Panc1 (cell line): ENCODE measurements at places on chromosomes 16 and 17.

DNA sequence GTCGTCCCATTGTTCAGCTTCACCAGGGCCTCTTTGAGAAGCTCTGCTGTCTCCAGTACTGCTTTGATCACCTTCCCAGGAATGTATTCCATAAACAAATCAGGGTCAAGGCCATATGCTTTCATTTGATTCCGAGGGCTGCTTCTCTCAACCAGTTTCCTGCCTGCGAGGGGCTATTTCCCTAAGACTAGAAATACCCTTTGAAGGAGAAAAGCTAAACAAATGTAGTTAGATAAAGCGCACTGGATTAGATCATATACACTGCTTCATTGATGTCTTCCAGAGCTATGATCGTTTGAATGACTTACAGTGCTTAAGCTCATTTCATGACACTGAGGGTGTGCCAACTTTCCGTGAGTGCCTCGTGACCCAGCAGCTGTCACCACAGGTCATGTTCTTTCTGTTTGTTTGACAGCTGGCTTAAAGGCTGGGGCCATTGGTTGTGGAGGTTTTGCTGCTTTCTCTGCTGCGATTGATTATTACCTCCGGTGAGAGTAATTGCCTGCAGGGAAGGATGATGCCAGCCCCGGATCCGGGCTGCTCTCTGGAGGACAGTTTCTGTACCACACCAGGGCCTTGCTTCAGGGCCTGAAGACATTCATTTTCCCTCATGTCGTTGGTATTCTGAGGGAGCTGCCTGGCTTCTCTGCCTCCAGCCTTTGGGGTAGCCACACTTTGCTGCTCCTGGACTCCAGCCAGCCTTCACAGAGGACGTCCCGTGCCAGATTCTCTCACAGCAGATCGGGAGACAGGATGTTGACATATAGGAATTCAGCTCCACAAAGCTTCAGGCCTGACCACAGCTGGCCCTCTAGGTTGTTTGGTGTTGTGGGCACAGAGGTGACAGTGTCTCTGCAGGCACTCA, 3.9 kb downstream of the TIMM22 start:
- DNase-seq: no peak

GRCh38 chr17:12634789-12635414, 30.8 kb upstream of the MYOCD start:
- DNase-seq: no peak

GRCh38 chr17:10031606-10032005, 126.5 kb upstream of the RCVRN start:
- no peak for DNase-seq

GRCh38 chr16:12627394-12627793, 176.3 kb downstream of the CPPED1 start:
- DNase-seq: no peak

DNA sequence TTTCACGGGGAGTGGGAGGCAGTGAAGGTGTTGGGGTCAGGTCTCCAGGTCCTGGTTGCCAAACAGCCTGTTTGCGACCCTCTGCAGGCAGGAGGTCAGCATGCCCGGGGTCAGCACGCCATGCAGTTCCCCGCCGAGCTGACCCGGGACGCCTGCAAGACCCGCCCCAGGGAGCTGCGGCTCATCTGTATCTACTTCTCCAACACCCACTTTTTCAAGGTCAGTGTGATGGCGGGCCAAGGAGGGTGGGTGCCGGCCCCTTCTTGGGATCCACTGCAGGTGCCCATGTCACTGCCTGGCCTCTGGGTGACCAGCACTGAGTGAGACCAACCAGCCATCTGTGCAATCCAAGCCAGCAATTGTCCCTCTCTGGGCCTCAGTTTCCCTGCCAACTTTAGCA, 21.3 kb downstream of the ADGRG5 start:
- DNase-seq: no peak

- DNase-seq: no peak
These were observed 1.5 kb upstream of the SBK1 start for GRCh38 chr16:28290859-28291254.

DNA sequence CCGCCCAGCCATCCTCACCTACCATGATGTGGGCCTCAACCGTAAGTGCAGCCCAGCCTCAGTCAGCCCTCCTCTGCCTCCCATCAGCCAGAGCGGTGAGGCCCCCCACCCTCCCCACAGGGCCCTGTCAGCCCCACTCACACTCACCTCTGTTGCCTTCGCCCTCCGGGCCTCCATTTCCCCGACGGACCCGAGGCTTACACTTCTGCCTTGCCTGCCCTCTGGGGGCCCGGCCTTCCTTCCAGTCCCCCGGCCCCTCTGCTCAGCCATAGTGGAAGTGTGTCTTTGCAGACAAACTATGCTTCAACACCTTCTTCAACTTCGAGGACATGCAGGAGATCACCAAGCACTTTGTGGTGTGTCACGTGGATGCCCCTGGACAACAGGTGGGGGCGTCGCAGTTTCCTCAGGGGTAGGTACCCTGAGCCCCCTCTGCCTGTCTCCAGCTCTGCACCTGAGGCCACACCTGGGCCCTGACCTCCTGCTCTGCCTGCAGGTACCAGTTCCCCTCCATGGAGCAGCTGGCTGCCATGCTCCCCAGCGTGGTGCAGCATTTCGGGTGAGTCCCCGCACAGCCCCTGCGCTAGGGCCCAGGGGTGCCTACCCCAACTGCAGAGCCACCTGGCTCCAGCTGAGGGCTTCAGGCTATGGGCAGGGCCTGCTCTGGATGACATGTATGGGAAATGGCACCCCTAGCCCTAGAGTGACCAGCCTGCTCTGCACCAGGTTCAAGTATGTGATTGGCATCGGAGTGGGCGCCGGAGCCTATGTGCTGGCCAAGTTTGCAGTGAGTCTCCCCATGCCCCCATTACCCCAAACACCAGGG, 4.1 kb downstream of the NDRG4 start:
- DNase-seq: no peak

DNA sequence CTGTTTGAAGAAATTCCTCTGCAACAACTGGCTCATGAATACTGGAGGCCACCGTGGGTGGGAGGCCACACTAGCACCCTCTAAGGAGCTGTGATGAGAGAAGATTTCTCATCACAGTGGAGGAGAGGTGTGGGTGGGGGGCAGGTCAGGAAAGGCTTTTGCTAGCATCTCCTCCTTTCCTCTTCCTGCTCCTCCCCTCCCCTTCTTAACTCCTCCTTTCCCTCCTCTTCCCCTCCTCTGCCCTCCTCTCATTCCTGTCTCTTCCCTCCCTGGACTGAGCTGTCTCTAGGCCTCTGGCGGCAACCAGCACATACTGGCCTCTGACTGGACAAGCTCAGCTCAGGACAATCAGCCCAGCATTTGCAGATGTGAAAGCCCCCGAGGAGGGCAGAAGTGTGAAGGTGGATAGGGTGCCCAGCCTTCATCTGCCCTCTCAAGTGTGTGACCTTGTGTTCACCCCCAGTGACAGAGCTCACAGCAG, 19.0 kb upstream of the LHX1 start:
- DNase-seq: no peak

DNA sequence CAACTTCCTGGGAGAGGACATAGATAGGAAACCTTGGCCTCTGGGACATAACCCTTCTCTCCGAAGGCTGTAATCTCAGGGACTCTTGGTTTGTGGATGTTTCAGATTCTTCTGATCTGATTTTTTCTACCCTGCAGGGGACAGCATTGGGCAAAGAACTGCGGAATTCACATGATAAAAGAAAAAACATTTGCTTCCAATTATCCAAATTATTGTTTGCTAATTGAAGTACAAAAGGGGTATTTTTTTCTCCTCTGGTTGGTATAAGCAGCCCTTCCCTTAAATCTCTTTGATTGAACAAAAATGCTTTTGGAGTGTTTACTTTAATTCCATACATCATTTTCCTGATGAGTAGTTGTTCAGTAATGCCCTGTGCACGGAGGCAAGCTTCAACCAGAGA, 251.7 kb upstream of the IRX3 start:
- no peak for DNase-seq

- no peak for DNase-seq
These were observed 2.8 kb downstream of the PRKAR1A start for GRCh38 chr17:68514831-68515635.

GRCh38 chr17:1009229-1010085, 12.5 kb downstream of the TIMM22 start:
- no peak for DNase-seq

DNA sequence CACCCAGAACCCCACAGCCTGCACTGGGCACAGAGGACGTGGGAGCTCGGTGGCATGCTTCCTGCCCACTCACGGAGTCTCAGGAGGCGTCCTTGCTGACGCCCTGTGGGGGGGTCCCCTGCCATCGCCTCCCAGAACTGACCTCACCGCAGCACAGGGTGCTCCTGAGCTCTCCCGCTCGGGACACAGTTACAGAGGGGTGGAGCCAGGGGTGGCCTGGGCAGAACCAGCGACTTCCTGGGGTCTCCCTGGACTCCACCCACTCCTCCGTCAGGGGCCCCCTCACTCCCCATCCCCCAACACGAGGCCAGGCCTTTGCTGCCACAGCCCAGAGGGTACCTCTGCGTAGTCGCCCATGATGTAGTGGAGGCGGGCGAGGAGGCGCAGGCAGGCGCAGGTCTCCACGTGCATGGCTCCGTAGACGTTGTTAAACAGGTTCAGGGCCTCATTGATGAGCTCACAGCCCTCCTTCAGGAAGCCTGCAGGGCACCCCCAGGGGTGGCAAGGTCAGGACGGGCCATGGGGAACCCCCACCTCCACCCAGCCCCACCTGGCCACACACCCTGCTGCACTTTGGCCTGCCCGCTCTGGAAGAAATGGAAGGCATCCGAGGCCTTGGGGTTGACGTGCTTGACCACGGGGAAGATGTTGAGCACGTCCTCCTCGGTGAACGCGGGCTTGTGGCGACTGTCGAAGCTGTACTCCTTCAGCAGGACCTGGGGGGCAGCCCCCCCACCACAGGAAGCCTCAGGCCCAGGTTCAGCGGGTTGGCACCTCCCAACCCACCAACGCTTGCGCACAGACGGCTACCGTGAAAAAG, 17.8 kb downstream of the CLUH start:
- no peak for DNase-seq

- no peak for DNase-seq
These were observed 14.7 kb upstream of the KLHL36 start for GRCh38 chr16:84633622-84634021.

GRCh38 chr17:83041305-83041704, 38.1 kb upstream of the METRNL start:
- no peak for DNase-seq

GRCh38 chr17:27569257-27569722, 61.7 kb upstream of the LGALS9 start:
- DNase-seq: no peak

GRCh38 chr17:42422412-42422957, 571 bp downstream of the CAVIN1 start:
- no peak for DNase-seq

GRCh38 chr17:69450131-69450530, 35.6 kb downstream of the MAP2K6 start:
- DNase-seq: no peak

DNA sequence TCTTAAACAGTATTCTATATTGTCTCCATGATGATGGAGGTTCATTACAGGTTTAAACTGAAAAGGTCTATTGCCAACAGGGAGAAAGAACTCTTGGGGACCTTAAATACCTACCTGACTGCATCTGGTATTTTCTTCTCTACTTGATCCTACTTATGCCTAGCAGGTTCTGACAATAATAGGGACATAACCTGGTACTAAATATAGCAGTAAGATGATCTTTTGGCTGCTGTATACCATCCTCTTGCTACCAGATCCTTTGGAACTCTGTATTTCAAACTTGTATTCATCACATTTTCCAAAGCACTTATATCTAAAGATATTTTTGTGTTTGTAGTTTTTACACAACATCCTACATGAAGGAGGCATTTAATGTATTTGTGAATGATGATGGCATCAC, 146.5 kb upstream of the CORO6 start:
- DNase-seq: no peak
